ENCODE measurements at places on chromosomes 1 and 21. TPM values are rescaled to one million over a fixed set of nuclear protein-coding genes. Genes with fewer than 3 reads are reported as not detected.

DNA sequence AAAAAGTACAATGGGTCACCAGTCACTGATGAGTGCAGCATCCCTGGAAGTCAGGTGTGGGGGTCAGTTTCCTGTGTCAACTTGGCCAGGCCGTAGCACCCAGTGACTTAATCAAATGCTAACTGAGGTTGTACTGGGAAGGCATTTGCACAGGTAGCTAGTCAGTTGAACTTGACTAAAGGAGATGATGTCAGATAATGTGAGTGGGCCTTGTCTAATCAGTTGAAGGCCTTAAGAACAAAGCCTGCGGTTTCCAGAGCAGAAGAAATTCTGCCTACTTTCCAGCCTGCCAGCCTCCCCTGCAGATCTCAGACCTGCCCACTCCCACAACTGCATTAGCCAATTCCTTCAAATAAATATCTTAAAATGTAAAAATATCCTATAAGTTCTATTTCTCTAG lies 57.1 kb downstream of the ERG start:
- no peak for DNase-seq

GRCh38 chr1:50710099-50710498 lies 250.0 kb downstream of the FAF1 start:
- no peak for DNase-seq

DNA sequence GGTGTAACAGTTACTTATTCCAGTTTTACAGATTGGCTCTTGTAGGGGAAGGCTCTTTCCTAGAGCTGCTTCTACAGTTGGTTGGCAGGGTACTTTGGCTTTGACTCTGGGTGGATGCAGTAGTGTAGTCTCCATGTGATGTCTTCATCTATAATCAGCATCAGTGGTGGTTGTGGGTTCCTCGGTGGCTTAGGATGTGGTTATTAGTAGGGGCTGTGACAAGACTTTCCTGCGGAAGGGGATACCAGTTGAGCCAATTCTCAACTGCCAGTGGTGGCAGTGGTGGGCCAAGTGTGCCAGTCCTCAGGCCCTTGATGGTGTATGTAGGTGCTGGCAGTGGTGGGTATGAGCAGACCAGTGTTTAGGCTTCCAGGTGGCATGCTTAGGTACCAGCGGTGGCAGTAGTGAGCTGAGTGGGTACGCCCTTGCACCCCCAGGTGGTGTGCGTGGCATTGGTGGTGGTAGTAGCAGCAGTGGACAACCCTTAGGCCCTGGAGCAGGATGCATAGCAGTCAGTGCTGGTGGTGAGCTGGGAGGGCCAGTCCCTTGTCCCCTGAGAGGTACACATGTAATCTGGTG lies 27.2 kb upstream of the KLF18 start:
- no peak for DNase-seq

- DNase-seq: no peak
Observed at GRCh38 chr1:15339570-15339969, 70.1 kb upstream of the EFHD2 start.

DNA sequence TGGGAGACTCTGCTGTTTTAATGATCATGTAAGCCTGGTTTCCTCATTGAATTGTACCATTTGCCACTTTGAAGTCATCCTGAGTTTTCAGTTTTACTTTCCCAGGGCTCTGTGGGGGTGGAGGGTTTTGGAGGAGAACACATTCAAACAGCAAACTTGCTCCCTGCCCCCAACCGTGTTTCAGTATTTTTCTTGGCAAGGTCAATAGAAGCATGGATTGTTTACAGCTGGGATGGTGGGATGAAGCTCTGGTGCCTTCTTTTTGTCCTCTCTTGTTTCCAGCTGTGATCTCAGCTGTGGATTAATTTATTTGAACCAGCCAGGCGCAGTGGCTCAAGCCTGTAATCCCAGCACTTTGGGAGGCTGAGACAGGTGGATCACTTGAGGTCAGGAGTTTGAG lies 54.3 kb upstream of the SERBP1 start:
- no peak for DNase-seq

Gene ADAMTS4
- total RNA-seq: 2.9 TPM

All from heart left ventricle (tissue), 16 donors.